ENCODE measurements at places on chromosomes 12 and 14.

DNA sequence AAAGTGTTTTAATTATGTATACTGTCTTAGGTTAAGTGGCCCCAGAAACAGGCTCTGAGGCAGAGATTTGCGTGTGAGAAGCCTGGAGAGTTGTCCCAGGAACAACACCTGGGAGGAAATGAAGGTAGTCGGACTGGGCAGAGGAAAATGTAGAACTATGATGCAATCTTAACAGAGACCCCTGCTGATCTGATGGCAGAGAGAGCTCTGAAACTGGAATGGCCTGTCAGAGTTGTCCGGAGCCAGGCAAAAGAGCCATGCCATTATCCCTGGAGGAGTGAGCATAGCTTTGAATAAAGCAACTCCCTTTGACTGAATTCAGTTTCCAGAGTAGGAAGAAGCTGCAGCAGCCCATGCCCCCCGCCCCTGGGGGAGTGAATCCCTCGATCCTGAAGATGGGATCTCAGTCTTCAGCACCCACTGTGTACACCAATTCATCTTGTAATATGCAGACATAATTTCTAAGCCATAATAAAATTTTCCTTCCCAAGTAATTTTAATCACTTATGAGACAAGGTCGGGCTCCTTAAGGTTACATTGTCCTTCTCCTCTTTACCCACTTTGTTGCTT lies 264.8 kb downstream of the PDZRN4 start:
- no peaks in the 10 kb centered on the region for H3K27me3 ChIP-seq
- no peak overlapping the region for H3K4me3 ChIP-seq
- no peaks in the 10 kb centered on the region for H3K4me1 ChIP-seq
- no peak overlapping the region for H3K27ac ChIP-seq
- no peak for DNase-seq

GRCh38 chr14:32414808-32415255 lies 85.7 kb downstream of the AKAP6 start:
- H3K36me3 ChIP-seq: no peaks in the 10 kb centered on the region
- no peak overlapping the region for H3K4me3 ChIP-seq
- no peaks in the 10 kb centered on the region for H3K27me3 ChIP-seq
- no peak overlapping the region for H3K27ac ChIP-seq

DNA sequence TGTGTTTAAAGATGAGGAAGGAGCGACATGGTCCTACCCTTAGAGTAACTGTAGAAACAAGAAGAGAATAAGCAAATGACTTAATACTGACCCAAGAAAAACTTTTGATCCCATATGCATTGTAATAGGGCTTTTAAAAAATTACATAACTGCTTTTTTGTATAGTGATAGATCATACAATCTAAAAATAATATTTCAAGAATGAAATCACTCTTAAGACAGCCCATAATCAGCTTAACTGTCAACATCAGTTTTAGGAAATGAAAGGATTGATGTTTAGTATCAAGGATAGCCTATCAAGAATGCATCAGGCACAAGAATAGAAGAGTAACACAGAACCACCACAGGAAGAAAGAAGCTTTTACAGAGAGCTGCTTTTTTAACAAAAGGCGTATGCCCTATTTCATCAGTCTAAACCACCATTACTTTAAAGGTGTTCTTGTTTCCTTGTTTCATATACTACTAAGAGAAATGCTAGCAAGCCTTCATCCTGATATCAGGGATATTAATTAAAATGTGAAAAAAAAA lies 64.5 kb downstream of the MARK3 start:
- no peaks in the 10 kb centered on the region for H3K36me3 ChIP-seq
- no peaks in the 10 kb centered on the region for H3K27me3 ChIP-seq
- H3K27ac ChIP-seq: no peak overlapping the region
- DNase-seq: no peak
- H3K4me3 ChIP-seq: no peak overlapping the region

DNA sequence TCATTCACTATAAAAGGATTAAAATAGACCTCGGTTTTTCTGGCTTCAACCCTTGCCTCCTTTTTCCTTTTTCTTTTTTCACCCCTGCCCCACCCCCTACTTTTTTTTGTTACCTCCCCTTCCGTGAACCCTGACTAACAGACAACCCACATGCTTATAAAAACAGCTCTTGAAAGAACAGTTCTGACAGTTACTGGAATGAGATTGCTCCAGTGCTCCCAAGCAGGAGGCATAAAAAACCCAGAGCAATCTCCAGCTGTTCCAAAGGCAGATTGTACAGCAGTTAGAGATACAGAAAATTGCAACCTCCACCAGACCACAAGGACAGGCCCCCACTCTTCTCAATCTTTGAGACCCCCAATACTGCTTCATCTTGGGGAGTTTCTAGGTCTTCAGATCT lies 29.9 kb upstream of the TMEM260 start:
- no peak overlapping the region for H3K27ac ChIP-seq
- no peaks in the 10 kb centered on the region for H3K27me3 ChIP-seq
- H3K36me3 ChIP-seq: no peaks in the 10 kb centered on the region
- no peak for DNase-seq

- H3K36me3 ChIP-seq: no peaks in the 10 kb centered on the region
- H3K27me3 ChIP-seq: no peaks in the 10 kb centered on the region
- no peak within 1 kb of the TSS for H3K27ac ChIP-seq
- DNase-seq: no peak
These were observed at the start of gene SLC17A8 for GRCh38 chr12:100356644-100357223. Gene SLC17A8, plus strand, starts transcription at chr12:100357074. Its CDS starts 318 bp downstream, at chr12:100357392.

- no peak overlapping the region for H3K4me3 ChIP-seq
- H3K27me3 ChIP-seq: no peaks in the 10 kb centered on the region
- H3K27ac ChIP-seq: no peak overlapping the region
- H3K4me1 ChIP-seq: no peaks in the 10 kb centered on the region
- H3K36me3 ChIP-seq: no peaks in the 10 kb centered on the region
These were observed 335.5 kb downstream of the KCNH5 start for GRCh38 chr14:62709773-62710172.

DNA sequence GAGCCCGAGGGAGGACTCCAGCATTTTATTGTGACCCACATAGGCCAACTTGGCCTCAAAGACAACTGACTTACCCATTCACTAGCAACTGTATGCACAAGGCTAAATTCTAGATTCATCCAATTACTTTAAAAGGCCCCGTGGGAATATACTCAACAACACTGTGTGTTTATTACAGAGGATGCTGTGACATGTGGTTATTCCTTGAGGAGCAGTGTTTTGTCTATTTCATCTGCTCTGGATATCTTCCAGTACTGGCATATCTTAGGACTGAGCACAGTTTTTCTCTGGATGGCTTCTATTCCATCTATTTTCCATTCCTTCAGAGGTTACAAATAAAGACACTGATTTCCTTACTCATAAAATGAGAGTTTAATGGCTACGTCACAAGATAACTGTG lies 87.2 kb upstream of the KRAS start:
- no peak for DNase-seq
- H3K4me3 ChIP-seq: no peak overlapping the region
- H3K27me3 ChIP-seq: no peaks in the 10 kb centered on the region
- H3K27ac ChIP-seq: no peak overlapping the region
- H3K4me1 ChIP-seq: no peaks in the 10 kb centered on the region

DNA sequence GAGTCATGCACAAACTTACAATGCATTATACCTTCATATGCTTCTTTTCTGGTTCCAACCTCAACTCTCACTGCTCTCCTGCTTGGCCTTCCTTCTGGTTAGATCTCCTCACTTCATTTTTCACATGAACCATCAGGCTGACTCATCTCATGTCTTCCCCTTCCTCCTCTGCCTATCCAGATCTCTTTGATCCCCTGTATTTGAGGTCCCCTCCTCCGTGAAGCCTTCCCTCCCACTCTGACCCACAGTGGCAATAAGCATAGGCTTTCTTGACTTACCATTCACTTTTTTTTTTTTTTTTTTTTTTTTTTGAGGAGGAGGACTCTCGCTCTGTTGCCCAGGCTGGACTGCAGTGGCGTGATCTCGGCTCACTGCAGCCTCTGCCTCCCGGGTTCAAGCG lies 14.7 kb upstream of the ASIC1 start:
- H3K27ac ChIP-seq: no peak overlapping the region
- H3K27me3 ChIP-seq: no peaks in the 10 kb centered on the region
- H3K36me3 ChIP-seq: no peaks in the 10 kb centered on the region
- H3K4me1 ChIP-seq: no peaks in the 10 kb centered on the region

- no peak overlapping the region for H3K4me3 ChIP-seq
- no peak for DNase-seq
- H3K27me3 ChIP-seq: no peaks in the 10 kb centered on the region
- H3K27ac ChIP-seq: no peak overlapping the region
- H3K4me1 ChIP-seq: no peaks in the 10 kb centered on the region
These were observed 29.1 kb upstream of the SYT1 start for GRCh38 chr12:78835493-78835892.

DNA sequence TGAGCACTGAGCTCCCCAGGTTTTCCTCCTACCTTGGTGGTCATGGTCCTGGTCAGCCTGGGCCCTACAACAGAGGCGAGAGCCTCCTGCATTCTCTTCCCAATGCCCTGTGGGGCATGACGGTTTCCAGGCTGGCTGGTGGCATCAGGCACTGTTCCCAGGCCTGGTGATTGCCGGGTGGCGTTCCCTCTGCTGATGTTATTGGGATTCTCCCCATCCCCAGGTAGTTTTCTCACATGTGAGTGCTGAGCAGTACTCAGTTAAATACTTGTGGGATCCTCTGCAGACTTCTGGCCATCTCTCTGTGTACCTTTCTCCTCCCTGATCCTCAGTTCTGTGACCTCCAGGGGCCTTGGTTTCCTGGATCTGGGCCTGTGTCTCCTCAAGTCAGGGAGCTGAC lies 15.8 kb downstream of the C1R start:
- no peak overlapping the region for H3K27ac ChIP-seq
- no peaks in the 10 kb centered on the region for H3K36me3 ChIP-seq
- no peaks in the 10 kb centered on the region for H3K4me1 ChIP-seq
- H3K27me3 ChIP-seq: no peaks in the 10 kb centered on the region
- no peak for DNase-seq

DNA sequence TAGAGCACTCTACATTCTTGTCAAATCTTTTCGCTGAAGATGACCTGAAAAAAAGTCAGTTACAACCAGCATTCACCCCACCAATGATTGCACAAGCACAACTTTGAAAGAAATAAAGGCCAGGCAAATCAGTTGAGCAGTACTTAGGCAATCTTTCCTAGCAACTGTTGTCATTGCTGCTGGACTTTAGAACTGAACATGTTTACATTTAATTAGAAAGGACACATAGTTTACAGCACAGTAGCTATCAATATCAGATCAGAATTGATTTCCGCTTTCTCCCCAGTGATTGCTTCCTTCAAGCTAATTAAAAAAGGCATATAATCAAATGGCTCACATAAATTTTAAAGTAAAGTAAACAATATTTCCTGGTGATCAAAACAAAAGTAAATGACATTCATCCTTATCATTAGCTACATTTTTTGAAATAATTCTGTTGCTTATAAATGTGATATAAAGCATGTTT lies 128.4 kb downstream of the FOXA1 start:
- H3K27me3 ChIP-seq: no peaks in the 10 kb centered on the region
- DNase-seq: no peak
- H3K36me3 ChIP-seq: no peaks in the 10 kb centered on the region
- no peak overlapping the region for H3K4me3 ChIP-seq
- no peak overlapping the region for H3K27ac ChIP-seq

DNA sequence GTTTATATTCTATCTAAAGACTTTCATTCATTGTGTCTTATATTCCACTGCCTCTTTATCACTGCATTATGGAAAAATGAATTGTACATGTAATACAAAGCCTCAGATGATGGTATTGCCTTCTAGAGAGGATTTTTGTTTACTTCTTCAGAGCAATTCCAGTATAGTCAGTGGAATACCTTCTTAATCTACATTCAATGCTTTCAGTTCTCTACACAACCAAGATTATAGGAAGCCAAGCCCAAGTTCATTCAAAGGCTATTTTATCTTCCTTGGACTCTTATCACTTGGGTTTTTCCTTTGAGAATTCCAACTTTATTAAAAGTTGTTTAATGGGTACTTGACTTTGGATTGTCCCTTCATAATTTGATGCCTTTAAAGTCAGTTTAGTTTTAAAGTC lies 1971.0 kb upstream of the FLRT2 start:
- no peaks in the 10 kb centered on the region for H3K27me3 ChIP-seq
- no peak overlapping the region for H3K27ac ChIP-seq
- H3K4me3 ChIP-seq: no peak overlapping the region

- H3K27me3 ChIP-seq: no peaks in the 10 kb centered on the region
- no peaks in the 10 kb centered on the region for H3K4me1 ChIP-seq
- H3K36me3 ChIP-seq: no peaks in the 10 kb centered on the region
- no peak for DNase-seq
- no peak overlapping the region for H3K4me3 ChIP-seq
These were observed 2.7 kb downstream of the TMTC3 start for GRCh38 chr12:88144546-88145468.

- H3K27me3 ChIP-seq: no peaks in the 10 kb centered on the region
- H3K36me3 ChIP-seq: no peaks in the 10 kb centered on the region
- H3K27ac ChIP-seq: no peak overlapping the region
- DNase-seq: no peak
These were observed 65.0 kb downstream of the NUMB start for GRCh38 chr14:73393375-73393774.
